ENCODE measurements at places on chromosomes 5 and 9. TPM values are rescaled to one million over a fixed set of nuclear protein-coding genes. Genes with fewer than 3 reads are reported as not detected.
A peak's percentile ranks its signal among the peaks of the same experiment; 100 is the strongest.

Gene CCDC69
- total RNA-seq, result 1.7 TPM

GRCh38 chr9:32738501-32739172, 44.7 kb upstream of the TMEM215 start:
- peak; percentile 92 for DNase-seq

GRCh38 chr9:5579881-5580280, 49.0 kb upstream of the RIC1 start:
- DNase-seq, result no peak

DNA sequence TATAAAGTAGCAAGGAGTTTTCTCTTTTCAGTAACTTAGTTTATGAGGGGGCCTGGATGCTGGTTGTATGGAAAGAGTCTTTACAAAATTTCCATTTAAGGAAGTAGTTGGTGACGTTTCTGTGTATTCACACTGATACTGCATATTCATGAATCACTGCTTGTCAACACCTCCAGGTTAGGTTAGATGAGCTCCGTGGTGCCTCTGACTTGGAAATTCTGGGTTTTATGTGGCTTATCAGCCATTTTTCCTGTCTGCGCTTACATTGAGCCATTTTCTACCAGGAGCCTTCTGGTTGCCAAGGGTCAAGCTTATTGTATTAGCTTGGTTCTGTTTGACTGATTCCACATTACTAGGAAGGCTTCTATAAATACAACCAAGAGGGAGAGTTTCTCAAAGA, 128.3 kb downstream of the SLC28A3 start:
- DNase-seq, result peak; percentile 25
